ENCODE measurements at places on chromosomes 3 and 15.

DNA sequence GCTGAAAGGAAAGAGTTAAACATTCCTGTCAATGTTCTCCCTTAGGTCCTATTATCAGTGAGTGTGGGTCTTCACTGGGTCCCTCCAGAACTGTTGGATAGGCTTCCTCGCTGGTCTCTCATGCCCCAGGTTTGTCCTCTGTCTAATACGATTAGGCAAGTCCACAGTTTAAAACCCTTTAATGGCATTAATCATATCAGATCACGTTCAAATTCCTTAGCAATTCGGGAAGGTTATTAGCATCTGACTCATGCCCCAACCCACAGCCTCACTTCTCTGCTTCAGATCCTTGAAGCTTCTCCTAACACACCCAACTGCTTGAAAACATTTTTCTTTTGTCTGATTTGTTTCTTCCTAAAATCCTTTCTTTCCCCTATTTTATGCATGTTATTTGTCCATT lies 224.3 kb upstream of the ATP10A start:
- no peak for DNase-seq

GRCh38 chr15:64032329-64032728 lies 14.0 kb downstream of the DAPK2 start:
- no peak for DNase-seq

DNA sequence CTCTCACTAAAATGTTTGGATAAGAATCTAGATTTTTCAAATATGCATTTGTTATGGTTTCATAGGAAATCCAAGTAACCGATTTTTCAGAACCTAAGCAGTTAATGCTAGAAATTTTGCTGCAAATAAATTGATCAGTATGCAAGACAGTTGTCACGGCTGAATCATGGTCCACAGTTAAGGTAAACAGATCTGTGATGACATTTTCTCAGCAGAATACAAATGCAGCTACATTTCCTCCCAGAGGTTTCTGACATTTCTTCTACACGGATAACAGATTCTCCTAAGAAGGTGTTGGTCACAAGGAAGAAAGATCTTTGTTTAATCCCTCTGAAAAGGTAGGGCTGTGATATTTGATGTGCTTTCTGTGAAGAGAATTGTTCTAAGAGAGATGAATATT lies 36.9 kb downstream of the ARNT2 start:
- DNase-seq: no peak

GRCh38 chr15:68852461-68852860 lies 31.8 kb upstream of the ANP32A start:
- DNase-seq: no peak

- no peak for DNase-seq
These were observed 28.5 kb downstream of the PLCL2 start for GRCh38 chr3:16913264-16913580.

- no peak for DNase-seq
These were observed 239.7 kb downstream of the UACA start for GRCh38 chr15:70523616-70524015.

GRCh38 chr3:120440001-120440703 lies 10.6 kb downstream of the FSTL1 start:
- no peak for DNase-seq

DNA sequence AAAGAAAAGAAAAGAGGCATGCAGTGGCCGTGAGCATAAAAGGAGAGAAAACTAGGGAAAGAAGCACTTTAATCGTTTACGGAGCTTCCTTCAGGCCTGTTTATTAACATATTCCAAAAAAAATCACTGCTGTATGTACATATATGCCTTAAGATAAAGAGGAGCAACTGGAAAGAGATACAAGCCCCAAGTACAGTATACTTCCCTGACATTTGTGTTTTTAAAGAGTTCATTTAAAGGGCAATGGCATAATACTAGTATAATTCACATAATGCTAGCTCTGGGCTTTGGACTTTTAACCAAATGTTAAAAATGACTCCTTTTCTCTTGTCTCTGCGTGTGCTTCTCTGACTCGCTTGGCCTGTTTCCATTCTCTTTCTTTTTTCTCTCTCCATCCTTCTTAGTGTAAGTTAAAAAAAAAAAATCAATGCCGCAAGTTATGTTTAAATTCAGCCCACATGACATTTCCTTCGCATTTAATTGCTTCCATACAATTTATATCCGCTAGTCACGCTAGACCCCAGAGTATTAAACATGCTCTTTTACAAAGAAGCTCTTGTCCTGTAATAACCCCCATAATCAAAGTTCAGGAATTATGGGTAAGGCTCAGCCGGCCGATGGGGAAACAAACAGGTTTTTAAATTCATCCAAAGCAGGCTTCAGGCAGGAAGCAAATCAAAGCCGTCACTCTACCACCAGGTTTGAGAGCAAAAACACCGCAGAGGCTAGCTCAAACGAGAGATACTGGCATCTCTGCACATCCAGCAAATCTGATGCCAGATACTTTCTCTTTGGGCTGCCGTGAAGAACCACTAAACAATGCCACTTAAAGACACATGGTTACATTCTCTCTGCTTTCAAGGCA lies 19.4 kb downstream of the WWTR1 start:
- no peak for DNase-seq

DNA sequence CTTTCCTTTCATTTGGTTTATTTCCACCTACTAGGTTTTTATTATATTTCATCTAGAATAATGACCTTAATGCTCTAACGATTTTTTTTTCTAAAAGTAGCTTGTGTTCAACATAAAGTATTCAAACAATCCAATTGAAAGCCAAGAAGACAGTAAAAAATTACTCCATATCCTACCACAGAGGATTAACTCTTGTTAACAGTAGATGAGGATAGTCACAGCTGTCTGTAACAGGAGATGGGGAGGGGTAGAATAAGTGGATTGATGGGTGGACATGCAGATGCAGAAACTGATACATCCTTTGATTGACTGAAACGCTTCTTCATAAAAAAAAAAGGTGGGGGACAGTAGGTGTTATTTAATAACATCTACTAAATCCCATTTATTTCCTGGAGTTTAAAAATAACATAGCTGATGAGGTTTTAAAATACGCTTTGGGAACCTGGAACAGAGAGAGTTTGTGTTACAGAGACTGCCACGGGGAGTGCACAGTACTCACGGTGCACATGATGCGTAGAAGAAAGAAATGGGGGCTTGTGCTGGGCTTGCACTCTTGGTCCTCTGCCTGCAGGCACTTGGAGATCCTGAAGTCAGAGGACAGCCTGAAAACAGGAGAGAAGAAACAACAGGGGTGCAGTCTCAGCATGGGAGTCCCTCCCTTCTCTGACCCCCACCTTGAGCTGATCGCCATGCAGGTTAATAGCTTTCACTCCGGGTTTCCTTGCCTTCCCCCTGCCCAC lies 226.7 kb downstream of the THSD4 start:
- no peak for DNase-seq

All from activated T-helper 1 cell treated with Interleukin-2 at 50 U/mL for 16 hours (primary cell).